ENCODE measurements at places on chromosomes 6 and 20.

DNA sequence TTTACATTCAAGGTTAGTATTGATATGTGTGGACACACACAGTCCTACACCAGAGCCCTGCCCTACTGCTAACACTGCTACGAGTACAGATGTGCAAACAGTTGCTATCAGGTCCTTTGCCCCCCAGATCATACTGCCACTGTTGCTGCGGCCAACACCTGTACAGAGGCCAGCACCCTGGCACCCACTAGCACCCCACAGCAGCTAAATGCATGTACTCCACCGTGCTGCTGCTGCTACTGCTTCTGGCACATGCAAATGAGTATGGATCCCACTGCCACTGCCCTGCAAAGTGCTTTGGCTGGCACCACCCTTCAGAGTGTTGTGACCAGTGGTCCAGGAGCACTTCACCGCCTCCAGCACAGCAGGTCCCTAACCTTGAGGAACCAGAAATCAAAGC is 621.9 kb downstream of the GRIK2 start:
- no peak for DNase-seq

DNA sequence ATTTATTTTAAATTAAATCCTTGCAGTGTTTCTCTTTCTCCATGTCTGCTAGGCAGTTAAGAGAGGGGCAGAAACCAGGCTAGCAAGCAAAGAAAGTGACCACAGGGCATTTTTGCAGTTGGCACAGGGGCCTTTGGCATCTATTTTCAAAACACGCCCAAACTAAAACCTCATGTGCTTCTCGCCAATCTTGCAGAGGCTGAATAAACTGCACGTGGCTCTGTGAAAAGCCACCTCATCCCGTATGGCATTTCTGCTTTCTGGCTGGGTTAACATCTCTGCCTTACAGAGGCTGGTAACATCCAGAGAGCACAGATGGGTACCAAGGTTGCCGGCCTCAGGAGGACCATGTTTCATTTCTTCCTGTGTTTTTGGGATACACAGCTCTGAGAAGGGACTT is 54.6 kb downstream of the GJA10 start:
- no peak for DNase-seq

GRCh38 chr6:162854734-162855191 is 127.0 kb downstream of the PACRG start:
- DNase-seq: no peak

DNA sequence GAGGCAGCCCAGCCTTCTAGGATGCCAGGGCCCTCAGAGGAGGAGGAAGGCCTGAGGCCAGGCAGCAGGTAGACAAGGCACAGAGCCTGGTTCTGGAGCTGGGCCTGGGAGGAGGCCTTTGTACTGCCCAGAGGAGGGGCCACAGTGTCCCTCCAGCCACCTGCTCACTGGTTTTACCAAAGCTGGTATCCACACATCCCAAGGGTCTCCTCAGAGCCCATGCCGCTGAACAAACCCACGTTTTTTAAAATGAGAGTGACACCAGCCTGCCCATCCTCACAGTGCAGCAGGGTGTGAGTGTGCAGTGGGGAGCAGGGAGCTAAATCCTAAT is 162.7 kb downstream of the LY86 start:
- DNase-seq: no peak

GRCh38 chr6:57342148-57342669 is 24.8 kb downstream of the PRIM2 start:
- DNase-seq: no peak

GRCh38 chr6:53888931-53889330 is 94.1 kb downstream of the LRRC1 start:
- no peak for DNase-seq

DNA sequence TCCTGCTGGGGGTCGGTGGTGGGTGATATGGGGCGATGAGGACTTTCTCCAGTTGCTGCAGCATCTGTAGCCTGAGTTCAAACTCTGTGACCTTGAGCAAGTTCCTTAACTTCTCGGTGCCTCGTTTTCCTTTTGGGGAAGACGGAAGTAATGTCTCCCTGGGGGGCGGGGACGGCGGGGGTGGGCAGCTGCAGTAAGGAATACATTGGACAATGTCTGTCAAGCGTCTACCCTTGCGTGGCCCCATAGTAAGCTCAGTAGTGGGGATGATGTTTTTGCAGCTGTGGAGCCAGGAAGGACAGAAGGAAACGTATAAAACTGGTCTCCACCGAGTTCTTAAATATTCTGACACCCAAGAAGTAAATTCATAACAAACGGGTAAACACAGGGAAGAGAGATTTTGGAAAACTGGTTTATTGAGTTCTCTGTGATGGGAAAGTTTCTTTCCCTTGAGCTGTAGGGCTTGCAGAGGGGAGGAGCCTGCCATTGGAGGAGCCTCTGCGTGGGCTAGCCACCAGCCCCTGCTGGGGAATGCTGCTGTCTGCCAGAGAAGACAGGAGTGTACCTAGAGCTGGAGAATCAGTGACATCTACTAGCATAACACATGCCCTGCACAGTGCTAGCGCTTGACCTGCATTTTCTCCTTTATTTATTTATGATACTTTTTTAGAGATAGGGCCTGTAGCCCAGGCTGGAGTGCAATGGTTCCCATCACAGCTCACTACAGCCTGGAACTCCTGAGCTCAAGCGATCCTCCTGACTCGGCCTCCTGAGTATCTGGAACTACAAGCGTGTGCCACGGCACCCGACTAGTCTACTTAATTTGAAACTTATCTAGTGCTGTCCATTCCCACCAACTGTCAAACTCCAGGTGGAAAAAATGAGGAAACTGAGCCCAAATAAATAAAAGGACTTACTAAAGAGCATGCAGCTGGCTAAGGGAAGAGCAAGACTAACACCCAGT is 1.2 kb upstream of the ACSS1 start:
- DNase-seq: no peak

DNA sequence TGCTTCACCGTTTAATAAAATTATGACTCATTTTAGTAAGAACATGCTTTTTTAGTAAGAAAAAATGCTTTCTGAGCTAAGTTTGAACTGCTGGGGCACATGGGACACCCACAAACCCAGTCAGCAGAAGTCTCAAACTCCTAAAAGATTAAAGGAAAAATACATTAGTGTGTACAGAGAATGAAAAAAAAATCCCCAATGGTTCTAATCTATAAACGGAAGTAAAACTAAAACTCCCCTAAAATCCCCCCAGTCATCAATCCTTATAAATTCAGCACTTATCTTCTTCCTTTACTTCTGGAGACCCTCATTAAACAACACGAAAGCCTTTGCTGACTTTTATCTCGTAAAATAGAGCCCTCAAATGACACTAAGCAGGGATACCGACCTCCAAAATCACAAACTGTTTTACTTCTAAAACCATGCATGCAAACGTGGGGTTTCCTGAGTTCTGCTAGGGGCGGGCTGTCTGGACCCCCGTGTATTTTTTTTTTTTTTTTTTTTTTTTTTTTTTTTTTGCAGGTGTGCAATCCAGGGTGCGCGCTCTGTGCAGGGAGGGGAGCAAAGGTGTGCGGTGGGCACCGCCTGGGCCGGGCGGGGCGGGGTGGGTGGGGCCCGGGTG is 1.1 kb upstream of the MYB start:
- no peak for DNase-seq

GRCh38 chr20:23782366-23782983 is 31.7 kb upstream of the CST1 start:
- no peak for DNase-seq

GRCh38 chr6:151862461-151862860 is 55.0 kb downstream of the ESR1 start:
- DNase-seq: no peak

DNA sequence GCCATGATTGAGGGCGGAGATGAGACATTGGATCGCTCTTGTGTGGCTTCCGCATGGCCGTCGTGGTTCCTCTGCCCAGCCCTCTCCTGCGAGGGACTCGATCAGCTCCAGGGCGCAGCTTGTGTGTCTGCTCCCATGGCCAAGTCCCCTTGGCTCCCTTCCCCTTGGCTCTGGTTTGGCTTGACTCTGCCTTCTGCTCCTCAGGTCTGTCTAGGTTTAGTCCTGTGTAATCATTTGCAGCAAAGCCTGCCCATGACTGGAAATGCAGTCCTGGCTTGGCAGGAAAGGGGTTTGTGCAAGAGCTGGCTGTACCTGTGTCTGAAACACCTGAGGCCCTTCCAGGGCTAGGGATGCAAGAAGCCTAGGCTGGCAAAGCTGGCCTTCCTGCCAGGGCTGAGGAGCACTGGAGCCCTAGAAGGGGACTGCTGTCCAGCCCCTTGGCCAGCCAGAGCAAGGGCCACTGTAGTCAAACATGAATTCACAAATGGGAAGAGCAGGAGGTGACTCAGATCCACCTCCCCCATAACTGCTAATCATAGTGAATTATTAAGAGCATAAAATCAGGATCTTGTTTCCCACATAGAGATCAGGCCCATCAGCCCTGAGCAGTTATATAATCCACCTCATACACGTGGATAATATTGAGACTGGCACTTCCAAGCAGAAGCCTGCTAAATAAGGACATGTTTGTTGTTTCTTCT is 196.8 kb downstream of the FARS2 start:
- no peak for DNase-seq

DNA sequence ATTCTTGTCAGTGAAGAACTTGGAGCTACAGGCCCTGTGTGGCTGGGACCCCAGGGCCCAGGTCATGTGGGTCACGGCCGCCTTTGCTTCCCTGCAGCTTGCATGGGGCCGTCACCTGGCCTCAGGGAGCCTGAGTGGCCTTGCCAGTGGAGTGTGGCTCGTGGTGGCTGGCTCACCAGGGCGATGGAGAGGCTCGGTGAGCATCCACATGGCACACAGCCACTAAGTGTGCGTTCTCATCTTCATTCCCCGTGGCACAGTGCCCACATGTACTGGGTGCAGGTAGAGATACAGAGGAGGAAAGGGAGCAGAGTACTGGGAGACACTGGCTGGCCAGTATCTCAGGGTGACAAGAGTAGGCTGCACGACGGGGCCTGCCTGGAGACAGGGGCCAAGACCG is 21.5 kb downstream of the MANBAL start:
- no peak for DNase-seq

- DNase-seq: no peak
Observed at GRCh38 chr20:32626859-32627636, 41.9 kb upstream of the NOL4L start.

GRCh38 chr6:157410045-157410444 is 29.1 kb downstream of the ZDHHC14 start:
- DNase-seq: no peak

DNA sequence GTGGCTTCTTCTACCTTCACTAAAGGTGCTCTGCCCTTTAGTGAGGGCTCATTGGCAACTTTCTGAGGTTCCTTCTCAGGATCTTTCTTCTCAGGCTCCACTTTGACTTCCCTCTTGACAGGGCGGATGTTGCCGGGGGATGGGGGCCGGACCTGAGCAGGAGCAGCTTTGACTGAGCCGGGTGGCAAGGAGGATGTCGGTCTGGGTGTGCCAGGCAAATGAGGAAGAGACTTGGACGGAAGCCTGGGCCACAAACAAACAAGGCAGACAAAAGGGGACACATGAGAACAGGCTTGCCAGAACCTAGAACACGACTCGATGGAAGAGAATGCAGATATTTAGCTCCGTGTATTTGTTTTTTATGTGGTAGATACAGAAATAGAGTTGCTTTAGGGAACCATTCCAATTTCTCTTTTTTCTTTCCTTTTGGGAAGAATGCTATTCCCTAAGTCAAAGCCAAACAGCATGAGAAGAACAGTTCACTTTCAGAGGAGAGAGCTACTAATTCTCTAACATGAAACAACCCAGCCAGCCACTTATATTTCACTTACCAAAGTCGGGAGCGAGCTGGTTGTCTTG is 76.2 kb upstream of the BCLAF1 start:
- no peak for DNase-seq

DNA sequence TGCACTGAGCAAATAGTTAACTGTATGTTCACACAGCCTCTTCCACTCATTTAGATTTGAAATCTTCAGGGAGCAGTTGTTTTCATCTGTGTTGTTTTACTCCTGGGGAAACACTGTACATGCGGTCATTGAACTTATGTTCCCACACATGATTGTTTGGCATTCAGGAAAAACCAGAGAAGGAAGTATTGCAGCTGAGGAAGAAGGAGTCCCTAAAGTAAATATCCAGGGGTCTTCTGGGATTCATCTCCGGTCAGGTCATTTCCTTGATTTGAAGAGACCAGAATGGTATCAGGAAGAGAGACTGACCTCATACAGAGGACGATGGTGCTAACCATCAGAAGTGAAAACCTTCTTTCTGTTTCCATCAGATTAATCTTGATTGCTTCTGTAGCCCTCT is 52.5 kb downstream of the DCBLD1 start:
- DNase-seq: no peak

DNA sequence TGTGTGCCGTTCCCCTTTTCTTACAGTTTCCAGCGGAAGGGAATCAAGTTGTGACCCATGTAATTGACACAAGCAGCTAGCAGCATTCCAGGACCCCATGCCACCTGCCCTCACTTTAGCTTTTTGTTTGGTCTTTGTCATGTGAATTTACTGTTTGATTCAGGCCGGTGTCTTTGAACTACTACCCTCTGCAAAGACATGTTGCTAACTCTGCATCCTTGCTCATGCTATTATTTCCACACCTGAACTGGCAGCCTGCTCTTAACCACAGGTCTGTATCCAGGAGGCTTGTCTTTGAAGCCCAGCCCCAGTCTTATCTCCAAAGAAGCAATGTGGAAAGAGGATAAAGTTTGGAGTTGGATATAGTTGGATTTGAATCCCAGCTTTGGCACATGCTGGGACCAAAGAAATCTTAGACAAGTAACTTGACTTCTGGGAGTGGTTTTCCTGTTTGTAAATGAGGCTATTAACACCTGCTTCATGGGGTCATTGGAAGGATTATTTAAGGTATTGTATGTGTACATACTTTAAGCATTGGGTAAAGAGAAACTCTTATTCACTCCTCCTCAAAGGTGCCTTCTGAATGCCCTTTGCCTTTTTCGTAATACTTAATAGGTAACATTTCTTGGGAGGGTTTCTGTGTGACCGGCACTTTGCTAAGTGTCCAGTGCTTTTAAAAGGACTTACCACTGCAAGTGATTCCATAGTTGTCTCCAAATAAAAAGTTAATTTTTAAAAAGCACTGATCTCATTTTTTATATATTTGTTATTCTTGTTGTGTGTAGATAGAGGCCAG is 52.4 kb downstream of the RALY start:
- no peak for DNase-seq

GRCh38 chr20:46629341-46629740 is 21.9 kb downstream of the SLC13A3 start:
- DNase-seq: no peak

DNA sequence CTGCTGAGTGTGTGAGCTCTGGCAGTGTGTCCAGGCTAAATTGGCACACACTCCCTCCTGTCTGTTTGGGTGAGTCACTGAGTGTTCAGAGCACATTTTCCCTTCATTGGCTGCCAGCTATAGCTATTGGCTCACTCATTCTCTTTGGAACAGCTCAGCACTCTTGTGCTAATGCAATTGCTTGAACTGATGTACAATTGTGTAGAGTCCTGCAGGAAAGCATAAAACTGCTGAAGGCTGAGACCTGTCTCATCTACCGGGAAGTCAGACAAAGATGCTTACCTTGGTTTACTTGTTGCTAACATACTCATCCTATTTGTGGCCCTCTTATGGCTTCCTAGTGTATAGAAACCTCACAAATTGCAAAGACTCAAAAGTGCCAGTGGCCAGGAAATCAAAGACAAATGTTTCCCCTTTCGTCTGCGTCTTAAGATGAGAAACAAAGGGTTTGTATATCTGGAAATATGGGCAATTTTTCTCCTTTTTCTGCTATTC is 351.0 kb downstream of the BCKDHB start:
- peak; percentile 62 for DNase-seq
